ENCODE measurements at places on chromosomes 4 and X. TPM values are rescaled to one million over a fixed set of nuclear protein-coding genes. Genes with fewer than 3 reads are reported as not detected.

The RNF175 gene
- total RNA-seq: 1.5 TPM

- no peak for DNase-seq
Observed at GRCh38 chr4:126130215-126130614, 815.5 kb downstream of the FAT4 start.

The GASK1B gene
- not detected for total RNA-seq

The DDX3X gene
- 171 TPM for total RNA-seq

DNA sequence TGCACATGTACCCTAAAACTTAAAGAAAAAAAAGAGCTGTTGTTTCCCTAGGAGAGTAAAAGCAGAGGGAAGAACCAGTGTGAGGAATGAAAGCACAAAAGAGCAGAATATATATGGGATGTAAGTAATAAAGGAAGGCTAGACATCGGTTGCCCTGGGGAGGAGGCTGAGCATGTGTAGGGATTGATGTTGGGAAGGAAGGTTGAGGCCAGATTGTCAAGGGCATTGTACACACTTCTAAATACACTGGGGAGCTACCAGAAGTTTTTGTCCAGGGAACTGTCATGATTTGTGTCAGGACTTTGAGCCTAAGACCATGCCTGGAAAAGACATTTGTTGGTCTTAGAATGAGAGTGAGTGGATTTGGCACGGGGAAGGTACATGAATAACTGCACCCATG, 467.1 kb downstream of the GPAT3 start:
- no peak for DNase-seq

The IBSP gene
- total RNA-seq: not detected

DNA sequence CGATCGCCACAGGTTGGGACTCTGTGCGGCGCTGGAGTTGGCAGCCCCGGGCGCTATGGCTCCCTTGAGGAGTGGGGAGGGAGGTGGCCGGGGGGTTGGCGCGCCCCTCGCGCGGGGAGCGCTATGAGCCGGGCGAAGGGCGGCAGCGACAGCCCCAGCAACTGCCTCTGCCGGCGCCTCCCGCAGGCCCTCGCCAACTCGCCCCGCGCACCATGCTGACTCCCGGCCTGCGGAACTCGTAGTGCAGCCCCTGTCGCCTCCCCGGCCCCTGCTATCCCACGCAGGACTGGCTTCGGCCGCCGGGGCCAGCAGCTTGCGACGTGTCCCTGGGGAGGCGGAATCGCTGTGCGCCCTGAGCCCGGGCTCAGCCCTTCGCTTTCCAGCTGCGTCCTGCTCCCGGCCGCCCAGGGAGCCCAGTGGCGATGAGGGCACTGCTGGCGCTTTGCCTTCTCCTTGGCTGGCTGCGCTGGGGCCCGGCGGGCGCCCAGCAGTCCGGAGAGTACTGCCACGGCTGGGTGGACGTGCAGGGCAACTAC, 415 bp downstream of the SHISA3 start:
- no peak for DNase-seq

DNA sequence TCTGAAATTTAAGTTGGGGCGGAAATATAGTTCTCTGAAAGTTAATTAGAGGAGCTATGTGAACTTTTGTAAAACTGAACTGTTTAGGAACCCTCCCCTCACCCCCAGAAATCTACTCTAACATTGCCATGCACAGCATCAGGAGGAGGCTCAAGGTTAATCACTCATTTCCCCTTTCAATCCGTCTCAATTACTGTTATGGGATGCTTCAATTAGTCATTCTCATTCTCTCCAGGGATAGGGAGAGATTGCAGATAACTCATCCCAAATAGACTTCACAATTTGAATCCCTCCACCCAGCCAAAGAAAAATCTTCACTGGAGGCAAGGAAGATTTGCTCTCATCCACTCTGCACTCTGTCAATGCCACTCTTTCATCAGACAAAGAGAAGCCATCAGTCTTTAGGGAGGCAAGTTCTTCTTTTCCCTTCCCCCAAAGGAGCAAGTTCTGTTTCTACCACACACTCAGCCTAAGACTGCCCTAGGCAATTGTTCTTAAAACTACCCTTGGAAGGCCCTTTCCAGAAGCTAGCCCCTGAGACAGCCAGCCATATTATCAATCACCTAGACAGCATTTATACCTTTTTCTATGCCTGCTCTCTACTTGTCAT, 140.4 kb downstream of the SLC10A7 start:
- no peak for DNase-seq

DNA sequence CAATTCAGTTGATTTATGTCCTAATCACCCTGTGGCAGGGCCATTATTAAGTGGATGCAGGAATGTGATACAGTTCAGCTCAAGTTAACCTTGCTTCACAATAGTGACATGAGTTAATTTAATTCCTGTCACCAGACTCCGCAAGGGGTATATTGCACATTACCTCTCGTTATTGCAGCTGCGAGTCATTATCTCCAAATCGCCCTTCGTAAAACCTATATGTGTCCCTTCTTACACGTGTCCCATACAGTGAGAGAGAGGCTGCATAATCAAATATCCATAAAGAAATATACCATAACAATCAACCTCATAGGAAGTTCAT, 369.9 kb upstream of the ANXA10 start:
- no peak for DNase-seq

GRCh38 chr4:186739802-186740434, 16.3 kb upstream of the FAT1 start:
- DNase-seq: no peak

DNA sequence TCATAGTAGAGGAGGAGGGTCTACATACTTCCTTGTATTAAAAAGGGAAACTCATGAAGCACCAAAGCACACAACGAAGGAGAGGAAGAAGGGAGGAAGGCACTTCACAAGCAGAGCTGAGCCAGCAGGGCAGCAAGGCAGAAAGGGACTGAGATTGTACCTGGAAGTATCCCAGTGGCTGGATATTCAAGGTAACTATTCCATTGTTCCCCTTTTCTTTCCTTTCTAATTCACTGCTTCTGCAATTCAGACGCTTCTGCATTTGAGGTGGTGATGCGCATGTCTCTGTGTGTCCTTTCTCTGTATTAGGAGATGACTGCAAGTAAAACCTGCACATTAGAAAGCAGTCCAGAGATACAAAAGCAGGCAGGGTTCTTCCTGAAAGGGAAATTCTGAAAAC, 54.9 kb downstream of the UBQLN2 start:
- DNase-seq: no peak

- DNase-seq: no peak
Observed at GRCh38 chr4:129046055-129046959, 47.0 kb downstream of the SCLT1 start.

DNA sequence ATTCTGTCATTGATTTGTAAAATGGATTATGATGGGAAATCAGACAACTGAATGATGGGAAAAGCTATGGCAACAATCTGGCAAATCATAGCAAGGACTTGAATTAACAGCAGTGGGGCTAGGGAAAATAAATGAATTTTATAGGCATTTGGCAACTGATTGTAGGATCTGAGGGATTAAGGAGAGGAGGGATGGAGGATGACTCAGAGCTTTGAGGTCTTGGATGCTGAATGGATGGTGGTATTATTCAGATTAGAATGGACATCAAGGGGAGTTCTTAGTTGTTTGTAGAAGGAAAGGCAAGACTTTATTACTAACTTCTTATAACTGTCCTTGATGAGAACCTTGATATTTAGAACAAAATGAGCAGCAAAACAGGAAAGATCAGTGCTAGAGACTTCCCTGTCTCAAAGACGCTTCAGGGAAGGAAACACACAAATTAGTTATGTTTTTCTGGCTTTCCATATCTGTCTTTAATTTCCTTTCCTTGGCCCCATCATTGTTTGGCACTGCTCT, 51.4 kb upstream of the HHIP start:
- DNase-seq: no peak

- DNase-seq: no peak
Observed at GRCh38 chr4:71867598-71867997, 83.7 kb upstream of the GC start.

The CORIN gene
- total RNA-seq: not detected

The SPANXN4 gene
- total RNA-seq: not detected

DNA sequence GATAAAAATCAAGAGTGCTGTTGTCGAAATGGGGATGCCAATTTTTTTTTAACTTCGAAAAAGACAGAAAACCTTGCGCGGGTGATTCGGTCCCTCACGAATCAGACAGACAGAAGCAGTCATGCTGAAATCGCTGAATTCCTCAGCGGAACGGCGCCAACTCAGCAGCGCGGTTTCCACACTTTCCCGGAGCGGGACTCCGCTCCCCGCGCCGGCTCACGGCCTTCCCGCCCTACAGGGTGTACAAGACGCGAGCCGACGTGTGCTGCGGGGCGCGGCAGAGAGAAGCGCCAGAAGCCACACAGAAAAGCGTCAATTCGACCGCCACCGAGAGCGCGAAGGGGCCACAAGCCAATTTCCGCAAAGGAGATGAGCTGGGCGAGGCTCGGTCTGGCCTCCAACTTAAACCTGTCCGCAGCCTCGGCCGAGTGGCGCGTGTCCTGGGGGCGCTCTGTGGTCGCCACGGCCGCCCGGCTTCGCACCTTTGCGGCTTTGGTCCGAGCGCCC, 1.3 kb downstream of the NEXMIF start:
- peak; percentile 45 for DNase-seq

DNA sequence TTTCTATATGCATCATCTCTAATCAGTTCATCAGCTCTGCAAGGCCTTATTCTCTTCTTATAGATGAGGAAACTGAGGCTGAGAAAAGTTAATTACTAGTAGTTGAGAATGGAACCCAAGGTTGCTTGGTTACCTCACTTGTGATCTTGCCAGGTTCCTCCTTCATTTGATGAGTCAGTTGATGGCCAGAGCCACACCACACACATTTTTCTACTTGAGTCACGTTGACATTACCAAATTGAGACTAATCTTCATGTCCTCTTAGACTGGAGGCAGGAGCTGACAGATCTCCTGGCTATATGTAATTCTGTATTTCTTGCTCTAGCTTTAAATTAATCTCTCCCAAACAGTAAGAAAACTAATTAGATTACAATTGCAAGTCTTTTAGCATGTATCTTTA, 428.4 kb downstream of the AFF2 start:
- no peak for DNase-seq

The KDR gene
- total RNA-seq: not detected

DNA sequence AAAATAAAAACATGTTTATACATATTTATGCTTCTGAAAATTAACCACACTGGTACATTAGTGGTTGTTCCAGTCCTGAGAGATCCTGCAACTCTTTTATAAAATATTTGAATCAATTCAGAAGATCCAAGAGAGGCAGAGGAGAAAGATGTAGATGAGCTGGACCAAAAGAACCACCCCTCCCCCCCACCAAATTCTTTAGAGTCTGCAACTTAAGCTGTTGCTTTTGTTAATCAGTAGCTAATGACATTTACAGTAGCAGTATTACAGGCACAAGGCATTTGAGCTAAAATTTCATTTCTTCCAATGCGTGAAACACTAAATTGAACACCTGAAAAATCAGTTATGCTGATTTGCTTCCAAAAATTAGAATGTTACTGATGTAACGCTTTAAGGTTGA, 61.5 kb downstream of the PDK3 start:
- no peak for DNase-seq

- no peak for DNase-seq
Observed at GRCh38 chr4:48297256-48297846, 27.7 kb upstream of the TEC start.

DNA sequence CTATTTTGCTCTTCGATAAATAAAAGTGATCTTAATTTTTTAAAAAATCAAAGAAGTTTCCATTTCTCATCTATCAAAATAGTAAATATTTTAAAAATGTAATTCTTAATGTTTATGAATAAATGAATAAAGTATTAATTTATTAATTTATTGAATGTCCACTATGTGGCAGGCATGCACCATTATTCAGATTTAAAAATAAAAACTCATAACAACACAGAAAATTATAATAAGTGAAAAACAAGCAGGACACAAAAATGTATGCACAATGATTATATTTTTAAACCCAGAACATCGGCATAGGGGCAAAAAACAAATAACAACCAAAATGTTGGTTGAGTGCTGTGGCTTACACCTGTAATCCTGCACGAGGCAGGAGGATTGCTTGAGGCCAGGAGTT, 5.3 kb upstream of the PYURF start:
- no peak for DNase-seq

DNA sequence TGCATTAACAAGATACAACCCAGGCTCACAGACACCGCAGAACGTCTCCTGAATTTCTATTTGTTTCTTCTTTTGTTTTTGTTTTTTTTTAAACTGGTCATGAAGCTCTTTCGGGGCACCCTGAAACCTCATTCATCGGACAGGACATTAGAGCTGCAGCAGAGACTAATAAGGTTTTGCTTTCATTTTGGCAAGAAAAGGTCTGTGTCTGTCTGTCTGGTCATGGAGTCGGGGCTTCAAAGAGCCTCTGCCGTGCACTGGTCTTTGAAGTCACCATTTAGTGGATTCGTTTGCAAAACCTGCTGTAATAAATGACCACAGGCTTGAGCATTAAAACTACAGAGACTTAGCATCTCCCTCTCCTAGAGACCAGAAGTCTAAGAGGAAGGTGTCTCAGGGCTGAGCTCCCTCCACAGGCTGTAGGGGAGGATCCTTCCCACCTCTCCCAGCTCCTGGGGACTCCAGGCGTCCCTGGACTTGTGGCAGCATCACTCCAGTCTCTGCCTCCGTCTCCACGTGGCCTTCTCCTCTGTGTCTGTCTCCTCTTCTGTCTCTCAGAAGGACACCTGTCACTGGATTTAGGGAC, 247.5 kb downstream of the CRLF2 start:
- DNase-seq: no peak

The MMRN1 gene
- 0.05 TPM for total RNA-seq

The ADRA2C gene
- total RNA-seq: not detected

GRCh38 chrX:50036426-50036825, 114.0 kb downstream of the CLCN5 start:
- DNase-seq: no peak

DNA sequence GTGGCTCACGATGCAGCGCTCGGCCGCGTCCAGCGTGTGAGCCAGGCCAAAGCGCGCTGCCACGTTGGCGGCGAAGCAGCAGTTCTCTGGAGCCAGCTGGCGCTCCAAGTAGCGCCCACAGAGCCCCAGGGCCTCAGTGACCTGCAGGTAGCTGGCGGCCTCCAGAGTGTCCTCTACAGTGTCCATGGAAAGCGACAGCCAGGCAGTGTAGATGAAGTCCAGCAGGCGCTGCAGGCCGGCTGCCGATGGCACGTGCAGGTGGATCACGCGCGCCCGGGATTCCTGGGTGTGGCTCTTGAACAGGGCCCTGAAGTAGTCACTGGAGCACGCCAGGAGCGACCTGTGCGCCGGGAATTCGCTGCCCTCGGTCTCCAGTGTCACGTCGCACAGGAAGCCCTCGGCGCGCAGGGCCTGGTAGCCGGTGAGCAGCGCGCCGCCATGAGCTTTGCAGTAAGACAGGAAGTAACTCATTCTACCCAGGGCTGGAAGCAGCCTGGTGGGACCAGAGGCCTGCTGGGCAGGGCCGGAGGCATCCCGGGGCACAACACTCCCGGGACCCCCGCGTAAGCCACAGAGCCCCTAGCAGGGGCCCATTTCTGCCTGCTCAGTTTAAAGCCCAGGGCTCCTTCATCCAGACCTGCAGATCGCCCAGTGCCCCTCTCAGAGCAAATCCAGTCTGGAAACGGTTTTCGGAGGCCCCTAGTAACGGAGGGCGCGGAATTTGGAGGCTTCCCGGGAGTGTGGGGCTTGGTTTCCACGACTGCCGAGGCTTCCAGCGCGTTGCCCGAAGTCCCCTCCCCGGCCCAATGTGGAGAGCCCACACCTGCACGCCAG, 595 bp downstream of the KLHL34 start:
- peak; percentile 40 for DNase-seq

GRCh38 chr4:41656572-41657520, 91.7 kb downstream of the PHOX2B start:
- no peak for DNase-seq

The LRIT3 gene
- total RNA-seq: not detected

The IRS4 gene
- not detected for total RNA-seq

The SPINK2 gene
- 1.4 TPM for total RNA-seq

- DNase-seq: no peak
Observed at GRCh38 chrX:83771664-83772063, 89.3 kb upstream of the CYLC1 start.

- DNase-seq: no peak
Observed at GRCh38 chr4:86329431-86329830, 30.4 kb downstream of the MAPK10 start.
